ENCODE measurements at places on chromosomes 7 and 10. TPM values are rescaled to one million over a fixed set of nuclear protein-coding genes. Genes with fewer than 3 reads are reported as not detected.

DNA sequence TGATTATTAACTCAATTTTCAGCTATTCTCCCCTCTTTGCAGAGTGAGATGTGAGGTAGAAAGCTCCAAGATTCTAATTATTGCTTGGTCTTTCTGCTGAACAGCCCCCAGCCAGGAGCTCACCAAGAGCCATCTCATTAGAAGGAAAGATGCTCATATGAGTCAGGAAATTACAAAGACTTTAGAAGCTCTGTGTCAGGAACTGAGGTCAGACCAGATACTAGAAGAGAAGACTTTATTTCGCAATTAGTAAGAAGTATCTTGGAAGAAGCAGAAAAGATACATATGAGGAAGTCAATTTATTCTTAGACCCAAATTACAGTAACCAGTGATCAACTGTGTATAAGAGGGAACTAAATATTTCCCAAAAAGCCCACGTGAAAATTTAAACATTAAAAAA is 626.9 kb downstream of the ZWINT start:
- no peak for DNase-seq

- no peak for DNase-seq
These were observed 694.5 kb upstream of the PCDH15 start for GRCh38 chr10:55495555-55495954.

DNA sequence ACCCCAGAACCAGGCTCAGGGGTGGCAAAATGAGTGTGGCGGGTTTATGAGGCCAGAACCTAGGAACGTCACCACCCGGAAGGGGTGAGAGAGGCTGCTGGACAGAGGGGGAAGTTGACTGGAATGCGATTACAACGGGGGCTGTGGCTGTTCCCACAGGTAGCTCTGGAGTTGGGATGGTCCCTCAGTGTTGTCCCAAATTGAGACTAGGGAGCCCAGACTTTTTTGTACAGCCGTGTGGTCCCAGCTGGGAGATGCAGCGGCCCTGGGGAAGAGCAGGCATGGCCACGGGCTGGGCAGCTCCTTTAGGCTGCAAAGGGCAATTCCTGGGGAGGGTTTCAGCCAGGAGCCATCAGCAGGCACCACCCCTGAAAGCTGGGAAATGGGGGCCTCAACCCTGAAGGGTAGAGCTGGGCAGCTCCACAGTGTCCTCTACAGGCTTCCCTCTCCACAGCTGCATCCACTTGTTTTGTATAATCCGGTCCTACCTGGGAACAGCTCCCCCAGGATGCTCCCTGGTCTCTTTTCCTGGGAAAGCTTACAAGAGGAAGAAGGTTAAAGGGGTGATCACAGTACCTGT is 11.0 kb upstream of the GDF10 start:
- no peak for DNase-seq

DNA sequence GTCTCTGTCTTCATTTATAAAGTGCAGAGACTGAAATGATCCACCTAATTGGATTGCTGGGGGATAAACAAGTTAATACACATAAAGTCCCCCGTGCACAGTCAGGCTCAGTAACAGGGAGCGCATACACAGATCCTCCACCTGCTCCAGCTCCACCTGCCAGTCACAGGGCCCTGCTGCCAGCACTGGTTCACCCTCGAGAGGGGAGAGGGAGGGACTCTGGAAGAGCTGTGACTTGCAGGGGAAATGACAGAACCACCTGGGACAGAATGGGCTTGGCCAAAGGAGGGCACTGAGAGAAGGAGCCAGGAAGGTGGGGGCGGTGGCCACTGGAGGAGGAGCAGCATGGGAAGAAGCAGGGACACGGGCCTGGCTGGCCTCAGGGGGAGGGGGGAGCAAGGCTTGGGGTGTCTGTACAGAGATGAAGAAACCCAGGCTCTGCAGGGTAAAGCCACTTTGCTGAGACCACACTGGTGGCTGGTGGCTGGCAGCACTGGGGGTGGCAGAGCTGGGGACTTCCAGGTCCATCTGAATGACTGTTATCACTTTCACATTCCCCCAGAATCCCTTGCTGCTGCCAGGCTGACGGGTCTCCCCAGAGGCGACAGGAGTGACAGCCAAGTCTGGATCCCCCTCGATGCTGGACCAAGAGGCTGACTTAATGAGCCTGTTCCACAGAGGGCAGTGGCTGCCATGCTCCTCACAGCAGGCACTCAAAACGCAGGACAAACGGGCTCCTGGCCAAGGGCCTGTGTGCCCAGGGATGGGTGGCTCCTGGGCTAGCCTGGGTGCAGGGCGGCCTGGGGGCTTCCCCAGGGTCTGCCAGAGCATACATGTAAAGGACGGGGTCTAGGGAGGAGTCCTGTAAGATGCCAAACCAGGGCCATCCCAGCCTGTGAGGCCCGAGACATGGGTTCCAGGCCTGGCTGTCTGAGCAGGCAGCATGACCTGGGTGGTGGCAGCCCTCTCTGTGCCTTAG is 151.1 kb downstream of the SH3PXD2A start:
- DNase-seq = no peak

DNA sequence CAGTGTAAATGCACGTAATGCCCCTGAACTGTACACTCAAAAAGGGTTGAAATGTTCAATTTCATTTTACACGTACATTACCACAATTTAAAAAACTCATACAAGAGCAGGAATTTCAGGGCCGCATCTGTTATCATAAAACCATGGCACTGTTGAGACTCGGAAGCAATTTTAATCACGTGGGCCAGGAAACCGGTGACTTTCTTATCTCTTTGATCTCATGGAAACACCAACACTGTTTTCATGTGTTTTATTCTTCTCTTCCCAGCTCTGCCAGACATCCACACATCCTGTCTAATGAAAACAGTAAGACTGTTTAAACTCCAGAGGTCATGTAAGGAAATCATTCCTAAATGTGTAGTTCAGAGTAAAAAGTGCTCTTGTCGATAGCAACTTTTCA is 35.9 kb downstream of the PTPRE start:
- peak; percentile 49 for DNase-seq

DNA sequence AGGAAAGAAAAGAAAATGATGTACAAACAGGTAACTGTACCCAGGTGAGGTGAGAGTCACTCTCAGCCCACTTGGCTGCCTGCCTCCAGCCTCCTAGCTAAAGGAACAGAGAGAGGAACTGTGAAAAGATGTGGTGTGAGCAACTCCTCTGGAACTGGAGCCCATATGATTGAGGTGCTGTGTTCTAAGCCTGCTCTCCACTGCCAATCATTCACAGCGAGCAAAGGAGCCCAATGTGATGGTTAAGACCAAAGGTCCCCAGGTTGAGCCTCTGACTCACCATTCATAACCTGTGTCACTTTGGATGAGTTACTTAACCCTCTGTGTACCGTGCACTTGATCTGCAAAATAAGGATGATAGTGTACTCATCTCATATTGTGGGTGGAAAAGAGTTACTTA is 868.1 kb upstream of the AUTS2 start:
- DNase-seq = no peak

- DNase-seq = no peak
These were observed 29.8 kb downstream of the HSPA12A start for GRCh38 chr10:116712519-116712918.

GRCh38 chr7:115533785-115534184 is 496.8 kb downstream of the TFEC start:
- DNase-seq = no peak

DNA sequence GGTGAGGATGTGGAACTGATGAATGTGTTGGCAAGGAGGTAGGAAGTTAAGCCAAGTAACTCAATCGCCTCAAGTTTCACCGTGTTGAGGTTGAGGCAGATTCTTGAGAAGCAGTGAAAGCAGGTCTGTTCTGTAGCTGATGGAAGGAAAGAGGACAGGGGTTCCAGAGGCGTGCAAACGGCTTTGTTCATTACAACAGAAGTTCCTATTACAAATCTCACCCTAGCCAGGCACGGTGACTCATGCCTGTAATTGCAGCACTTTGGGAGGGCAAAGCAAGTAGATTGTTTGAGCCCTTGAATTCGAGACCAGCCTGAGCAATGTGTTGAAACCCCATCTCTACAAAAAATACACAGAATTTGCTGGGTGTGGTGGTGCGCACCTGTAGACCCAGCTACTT is 36.9 kb upstream of the PTF1A start:
- no peak for DNase-seq

GRCh38 chr7:24455813-24456525 is 117.3 kb upstream of the PALS2 start:
- no peak for DNase-seq

- DNase-seq = no peak
These were observed 32.4 kb upstream of the SEMA3E start for GRCh38 chr7:83681200-83681778.

DNA sequence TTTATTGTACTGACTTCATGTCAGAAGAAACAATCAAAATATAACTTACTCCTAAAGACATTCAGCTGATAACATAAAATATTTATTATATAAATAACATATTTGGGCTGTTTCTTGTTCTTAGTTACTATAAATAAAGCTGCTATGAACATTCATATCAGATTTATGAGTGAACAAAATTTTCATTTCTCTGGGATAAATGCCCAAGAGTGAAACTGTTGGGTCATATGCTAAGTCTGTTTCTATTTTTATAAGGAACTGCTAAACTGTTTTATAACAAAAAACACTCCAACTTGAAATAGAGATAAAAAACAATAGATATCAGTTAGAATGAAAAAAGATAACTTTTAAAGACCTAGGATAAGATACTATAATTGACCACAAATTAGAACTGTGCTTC is 26.5 kb upstream of the CC2D2B start:
- no peak for DNase-seq

DNA sequence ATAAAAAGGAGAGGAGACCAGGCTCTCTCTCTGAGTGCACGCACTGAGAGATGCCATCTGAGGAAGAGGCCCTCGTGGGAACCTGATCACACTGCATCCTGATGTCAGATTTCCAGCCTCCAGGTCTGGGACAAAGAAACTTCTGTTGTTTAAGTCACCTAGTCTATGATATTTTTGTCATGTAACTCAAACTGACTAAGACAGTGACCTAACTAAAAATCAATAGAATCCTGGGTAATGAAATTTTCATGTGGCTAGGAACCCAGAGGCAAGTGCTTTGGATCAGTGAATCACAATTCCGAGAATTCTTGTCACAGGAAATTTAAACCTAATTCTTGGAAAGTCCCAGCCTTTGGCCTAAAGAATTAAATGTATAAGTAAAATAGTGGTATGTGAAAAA is 107.7 kb downstream of the SLC16A9 start:
- no peak for DNase-seq

DNA sequence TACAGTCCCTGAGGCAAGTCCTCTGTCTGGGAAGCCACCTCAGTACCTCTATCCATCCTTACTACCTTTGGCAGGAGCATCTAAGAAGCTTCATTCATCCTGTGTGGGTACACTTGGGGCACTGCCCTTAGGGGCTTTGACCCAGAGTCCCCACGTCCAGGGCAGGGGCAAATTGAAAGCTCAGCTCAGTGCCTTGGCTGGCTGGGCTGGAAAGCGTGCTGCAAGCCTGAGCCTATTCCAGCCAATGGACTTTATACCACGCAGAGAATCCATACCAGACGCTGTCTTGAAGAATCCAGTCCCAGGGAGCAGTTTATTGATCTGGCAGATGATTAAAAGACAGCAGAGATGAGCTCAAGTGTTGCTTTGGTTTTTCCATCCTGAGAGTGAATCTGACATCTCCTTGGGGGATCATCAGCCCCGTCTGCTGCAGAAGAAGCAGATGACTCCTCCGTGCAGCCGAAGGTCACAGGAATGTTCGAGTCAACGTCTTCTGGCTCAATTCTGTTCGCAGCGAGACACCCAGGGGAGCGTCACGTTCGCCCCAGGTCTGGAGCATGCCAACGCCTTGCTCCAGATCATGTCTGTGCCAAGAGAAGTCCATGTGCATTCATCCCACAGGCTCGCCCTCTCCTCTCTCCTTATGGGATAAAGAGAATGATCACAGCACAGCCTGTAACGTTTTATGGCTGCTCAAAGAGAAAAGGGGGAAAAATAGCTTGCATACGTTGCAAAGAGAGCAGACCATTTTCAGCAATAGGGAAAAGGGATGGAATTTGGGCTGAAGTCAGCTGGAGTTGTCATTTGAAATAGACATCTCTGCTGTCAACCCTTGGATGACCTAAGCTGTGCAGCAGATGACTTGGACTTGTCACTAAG is 35.8 kb upstream of the LYZL1 start:
- no peak for DNase-seq

- no peak for DNase-seq
These were observed 56.9 kb upstream of the MYL10 start for GRCh38 chr7:101686030-101686429.

DNA sequence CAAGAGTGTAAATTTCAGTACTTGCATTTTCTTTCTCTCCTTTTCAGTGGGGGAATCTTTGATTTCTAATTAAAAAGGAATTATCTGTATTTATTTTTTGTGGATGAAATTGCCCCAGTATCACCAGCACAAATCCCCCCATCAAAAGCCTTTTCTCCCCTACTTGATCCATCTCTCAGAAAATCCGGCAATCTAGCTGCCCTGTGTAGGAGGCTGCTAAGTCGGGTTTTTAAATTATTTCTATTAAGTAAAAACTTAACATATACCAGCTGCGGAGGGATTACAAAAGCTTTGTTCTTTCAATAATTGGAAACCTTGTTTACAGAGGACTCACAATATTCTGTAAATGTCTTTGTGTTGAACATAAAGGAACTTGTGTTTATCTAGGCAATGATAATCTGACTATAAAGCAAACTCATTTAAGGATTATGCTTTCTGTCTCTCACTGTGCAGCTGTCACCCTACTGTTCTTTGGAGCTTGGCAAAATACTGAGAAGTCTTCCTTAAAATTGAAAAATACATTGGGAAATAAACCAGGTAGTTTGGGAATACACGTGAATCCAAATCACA is 177.4 kb upstream of the PRR15 start:
- DNase-seq = no peak

- no peak for DNase-seq
These were observed 24.0 kb downstream of the OR9A2 start for GRCh38 chr7:143002898-143003297.

DNA sequence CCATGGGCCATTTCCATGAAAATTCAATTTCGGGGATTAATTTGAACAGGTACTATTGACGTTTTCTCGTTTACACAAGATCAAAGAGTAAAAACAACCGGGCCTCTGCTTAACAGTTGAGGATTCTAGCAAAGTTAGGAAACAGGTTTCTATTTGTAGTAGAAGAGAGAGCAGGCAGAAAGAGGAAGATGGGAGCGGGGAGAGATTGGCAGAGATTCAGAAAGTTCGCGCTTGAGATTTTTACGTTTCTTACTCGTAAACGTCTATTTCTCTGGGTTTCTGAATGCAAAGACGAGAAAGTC is 571 bp upstream of the VWC2 start:
- DNase-seq = no peak

DNA sequence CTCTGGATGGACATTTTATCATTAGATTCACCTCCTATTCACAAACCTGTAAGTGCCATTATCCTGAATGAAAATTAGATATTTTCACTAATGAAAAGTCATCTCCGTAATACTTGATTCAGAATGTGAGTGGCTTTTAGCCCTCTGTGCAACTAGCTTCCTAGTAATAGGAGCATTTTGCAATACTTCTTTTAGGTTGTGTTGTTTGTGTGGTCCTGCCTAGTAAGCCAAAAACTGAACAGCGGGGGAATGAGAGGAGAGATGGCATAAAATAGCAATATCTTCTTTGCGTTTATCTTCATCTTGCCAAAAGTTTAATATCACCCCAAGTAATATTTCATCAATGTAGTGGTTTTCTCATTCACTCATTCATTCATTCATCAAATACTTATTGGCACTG is 507.5 kb upstream of the CELF2 start:
- no peak for DNase-seq

Gene OGDH
- 126 TPM for total RNA-seq

Gene SPDYE2
- total RNA-seq = not detected

Gene SCIN
- total RNA-seq = 6.5 TPM

Gene SRRM3
- total RNA-seq = 12.3 TPM

Gene CCDC6
- total RNA-seq = 65.5 TPM

Gene TSPAN12
- total RNA-seq = 4.6 TPM

Gene SFTPA1
- total RNA-seq = not detected

Gene ANKRD30A
- total RNA-seq = not detected
